ENCODE measurements at places on chromosomes 1 and 21.

GRCh38 chr1:41018018-41018410, 3.5 kb downstream of the SLFNL1 start:
- DNase-seq, result no peak

- no peak for DNase-seq
These were observed 5.7 kb downstream of the ZBTB7B start for GRCh38 chr1:155008015-155008941.

DNA sequence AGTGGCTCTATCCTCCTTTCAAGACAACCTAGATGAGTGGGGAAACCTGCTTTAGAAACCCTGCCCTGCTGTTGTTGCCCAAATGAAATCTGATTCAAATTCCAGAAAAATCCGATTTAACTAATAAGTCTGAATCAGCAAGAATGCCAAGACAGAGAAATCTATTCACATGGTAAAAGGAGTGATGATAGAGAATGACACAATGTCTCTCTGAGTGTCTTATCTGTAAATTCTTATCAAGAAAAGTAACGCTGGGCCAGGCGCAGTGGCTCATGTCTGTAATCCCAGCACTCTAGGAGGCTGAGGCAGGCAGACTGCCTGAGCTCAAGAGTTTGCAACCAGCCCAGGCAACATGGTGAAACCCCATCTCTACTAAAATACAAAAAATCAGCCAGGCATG, 13.7 kb upstream of the GUCA2A start:
- no peak for DNase-seq

DNA sequence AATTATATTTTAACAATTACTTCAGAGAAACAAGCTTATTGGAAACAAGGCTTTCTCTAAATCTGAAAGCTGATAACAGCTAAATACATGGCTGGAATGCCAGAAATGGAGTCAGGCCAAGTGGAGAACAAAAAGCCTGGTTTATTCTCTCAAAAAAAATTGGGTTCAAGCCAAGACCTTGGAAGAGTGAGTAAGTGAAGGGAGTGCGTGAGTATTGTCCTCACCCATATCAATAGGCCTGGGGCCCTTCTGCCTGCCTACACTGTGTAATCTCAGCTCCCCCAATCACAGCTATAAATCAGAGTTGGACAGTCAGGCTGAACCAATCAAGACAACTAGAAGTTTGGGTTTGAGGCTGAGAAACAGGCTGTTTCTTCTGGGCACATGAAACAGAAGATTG, 7.4 kb downstream of the KYAT3 start:
- no peak for DNase-seq

- peak; percentile 7 for DNase-seq
These were observed 2.7 kb downstream of the LCE1F start for GRCh38 chr1:152777510-152778137.

GRCh38 chr1:80531182-80531581, 1269.6 kb upstream of the ADGRL2 start:
- peak; percentile 13 for DNase-seq

DNA sequence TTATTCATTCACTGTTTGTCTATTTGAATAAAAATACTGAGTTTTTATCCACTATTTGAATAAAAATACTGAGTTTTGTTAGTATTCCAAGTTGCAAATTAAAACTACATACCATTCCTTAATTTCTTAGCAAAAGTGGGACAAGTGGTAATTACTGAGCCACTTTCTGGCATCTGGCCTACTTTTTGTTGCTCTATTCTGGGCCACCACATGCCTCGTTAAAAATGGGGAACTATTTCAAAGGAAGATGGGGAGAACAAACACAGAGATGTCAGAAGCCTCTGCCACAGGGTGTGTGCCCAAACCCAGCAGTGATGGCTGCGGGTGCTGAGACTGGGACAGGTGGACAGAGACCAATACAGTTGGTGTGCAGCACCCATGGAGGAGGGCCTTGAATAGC, 14.6 kb downstream of the PIGP start:
- no peak for DNase-seq

DNA sequence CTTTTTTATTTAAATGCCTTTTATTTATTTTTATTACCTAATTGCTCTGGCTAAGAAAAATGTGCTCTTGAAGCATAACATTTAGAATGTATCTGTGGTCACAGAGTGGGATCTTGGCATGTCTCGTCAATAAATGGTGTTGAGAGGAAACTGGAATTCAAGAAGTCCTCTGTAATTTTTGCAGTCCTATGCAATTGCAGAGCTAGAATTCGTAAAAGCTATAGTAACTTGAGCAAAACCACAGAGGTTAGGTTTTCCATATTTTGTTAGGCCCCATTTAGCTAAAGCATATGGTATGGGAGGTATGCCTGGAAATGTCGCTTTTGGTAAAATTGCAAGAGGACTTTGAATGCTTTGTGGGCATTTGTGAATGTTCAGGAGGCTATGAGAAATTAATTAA, 466.7 kb upstream of the NFIA start:
- DNase-seq, result no peak

DNA sequence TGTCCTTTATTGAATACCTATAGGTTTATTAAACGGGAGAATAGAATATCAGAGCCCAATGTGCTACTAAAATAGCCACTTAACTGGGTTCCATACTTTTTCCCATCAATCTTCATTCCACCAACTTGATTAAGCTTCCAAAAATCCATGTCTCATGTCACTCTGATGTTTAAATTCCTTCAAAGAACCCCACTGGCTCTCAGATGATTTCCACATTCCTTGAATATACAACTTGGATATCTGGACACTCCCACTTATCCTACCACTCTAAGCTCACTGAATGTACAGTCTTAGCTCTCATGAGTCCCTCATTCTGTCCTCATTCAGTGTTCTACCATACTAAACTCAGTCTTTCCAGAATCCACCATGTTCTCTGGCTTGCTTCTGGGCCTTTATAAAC, 21.1 kb downstream of the COL11A1 start:
- DNase-seq, result no peak

DNA sequence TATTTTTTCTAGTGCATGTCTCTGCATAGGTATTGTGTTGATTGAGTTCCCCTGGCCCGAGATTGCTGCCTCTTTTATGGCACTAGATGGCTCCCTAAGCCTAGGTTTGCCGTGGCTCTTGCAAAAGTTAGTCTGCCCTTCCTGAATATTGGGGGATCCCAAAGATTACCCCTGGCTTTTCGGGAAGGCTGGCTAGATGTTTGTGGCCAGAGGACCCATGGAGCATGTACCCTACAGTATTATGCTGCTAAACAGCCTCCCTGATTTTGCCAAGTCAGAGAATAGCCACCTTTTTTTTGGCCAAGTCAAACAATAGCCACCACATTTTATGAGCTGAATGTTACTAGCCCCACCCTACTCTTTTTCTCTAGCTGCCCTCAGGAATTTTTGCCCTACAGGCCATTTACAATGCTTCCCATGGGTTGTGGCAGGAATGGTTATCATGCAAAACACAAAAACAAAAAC, 343.2 kb downstream of the OLFM3 start:
- no peak for DNase-seq

GRCh38 chr1:99110140-99111041, 105.7 kb upstream of the PLPPR5 start:
- no peak for DNase-seq

GRCh38 chr21:31566611-31567010, 92.9 kb upstream of the SOD1 start:
- DNase-seq, result no peak

- no peak for DNase-seq
These were observed 5.5 kb downstream of the THBS3 start for GRCh38 chr1:155202198-155202597.

DNA sequence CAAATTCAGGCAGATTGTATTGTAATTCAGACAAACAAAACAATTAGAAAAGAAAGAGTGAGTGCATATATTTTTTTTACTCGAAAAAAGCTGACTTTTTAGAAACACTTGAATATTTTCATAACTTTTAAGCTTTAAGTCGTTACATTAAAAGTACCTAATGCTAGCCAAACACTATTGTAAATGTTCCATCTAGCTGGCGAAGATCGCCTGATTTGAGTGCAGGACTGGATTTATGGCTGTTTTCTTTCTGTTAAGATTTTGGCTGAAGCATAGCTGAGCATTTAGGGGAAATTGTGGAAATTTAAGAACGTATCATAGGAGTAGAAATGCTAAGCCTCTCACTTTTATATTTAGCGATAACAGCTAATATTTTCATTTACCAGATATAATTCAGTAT, 24.6 kb downstream of the LRRC7 start:
- no peak for DNase-seq

GRCh38 chr1:31901838-31902509, 36.2 kb downstream of the PTP4A2 start:
- no peak for DNase-seq

DNA sequence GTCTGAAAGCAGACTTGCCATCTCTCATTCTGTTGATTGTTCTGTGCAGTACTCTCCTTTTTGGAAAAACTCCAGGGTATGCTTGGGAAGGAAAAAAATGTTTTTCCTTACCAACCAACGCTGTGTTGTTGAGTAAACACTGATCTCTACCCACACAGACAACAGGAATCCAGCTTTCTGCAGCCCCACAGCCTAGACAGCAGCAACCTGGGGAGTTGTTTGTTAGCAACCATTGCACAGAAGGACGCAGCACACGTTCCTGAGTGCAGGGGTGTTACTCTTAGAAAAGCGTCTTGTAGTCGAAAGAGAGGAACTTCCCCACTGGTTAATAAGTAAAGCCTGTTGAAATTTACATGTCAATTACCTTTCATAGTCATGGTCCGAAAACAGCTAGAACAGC, 56.6 kb downstream of the SMYD2 start:
- DNase-seq, result no peak

- no peak for DNase-seq
These were observed 16.2 kb upstream of the RGS1 start for GRCh38 chr1:192559115-192560006.

DNA sequence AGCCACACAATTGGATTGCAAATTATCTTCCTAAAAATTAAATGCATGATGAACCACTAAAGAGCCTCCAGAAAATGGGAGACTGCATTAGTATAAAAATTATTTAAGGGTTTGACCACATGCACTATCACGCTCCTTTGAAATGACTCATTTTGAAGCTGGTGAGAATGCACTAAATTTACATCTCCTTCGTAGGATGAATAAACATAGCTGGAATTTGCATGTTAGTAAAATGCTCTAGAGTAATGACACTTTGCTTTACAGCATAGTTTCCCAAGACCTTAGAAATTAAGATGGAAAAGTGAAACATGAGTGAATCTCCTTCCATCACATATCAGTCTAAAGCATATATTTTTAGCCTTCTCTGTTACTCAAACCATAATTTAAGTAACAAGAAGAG, 2.4 kb downstream of the PLPPR4 start:
- no peak for DNase-seq

GRCh38 chr1:212355230-212355969, 59.3 kb downstream of the PACC1 start:
- no peak for DNase-seq

GRCh38 chr1:212293579-212293978, 8.4 kb downstream of the PPP2R5A start:
- DNase-seq, result no peak

DNA sequence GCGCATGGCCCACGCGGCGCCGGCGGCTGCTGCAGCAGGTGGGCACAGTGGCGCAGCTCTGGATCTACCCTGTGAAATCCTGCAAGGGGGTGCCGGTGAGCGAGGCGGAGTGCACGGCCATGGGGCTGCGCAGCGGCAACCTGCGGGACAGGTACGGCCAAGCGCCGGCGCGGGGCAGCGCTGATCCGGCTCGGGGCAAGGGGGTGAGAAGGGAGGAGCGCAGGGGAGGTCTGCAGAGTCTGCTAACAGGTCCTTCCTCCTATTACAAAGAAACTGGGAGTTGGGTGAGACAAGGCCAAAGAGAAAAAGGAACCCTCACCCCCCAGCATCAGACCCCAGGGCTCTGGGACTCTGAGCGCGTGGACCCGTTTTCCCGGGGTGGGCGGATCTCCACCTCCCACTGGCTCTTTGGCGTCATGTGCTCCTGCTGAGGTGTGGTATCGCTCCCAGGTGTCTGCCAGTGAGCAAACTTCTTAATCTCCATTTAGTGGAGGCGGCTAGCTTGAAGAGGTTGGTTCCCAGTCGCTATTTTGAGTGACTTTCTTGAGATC, 431 bp downstream of the MTARC1 start:
- no peak for DNase-seq

- DNase-seq, result no peak
These were observed 864.0 kb downstream of the KCNT2 start for GRCh38 chr1:195744256-195744655.

- no peak for DNase-seq
These were observed 12.7 kb downstream of the GORAB start for GRCh38 chr1:170544624-170545023.

GRCh38 chr1:70990469-70991253, 57.0 kb downstream of the PTGER3 start:
- no peak for DNase-seq

DNA sequence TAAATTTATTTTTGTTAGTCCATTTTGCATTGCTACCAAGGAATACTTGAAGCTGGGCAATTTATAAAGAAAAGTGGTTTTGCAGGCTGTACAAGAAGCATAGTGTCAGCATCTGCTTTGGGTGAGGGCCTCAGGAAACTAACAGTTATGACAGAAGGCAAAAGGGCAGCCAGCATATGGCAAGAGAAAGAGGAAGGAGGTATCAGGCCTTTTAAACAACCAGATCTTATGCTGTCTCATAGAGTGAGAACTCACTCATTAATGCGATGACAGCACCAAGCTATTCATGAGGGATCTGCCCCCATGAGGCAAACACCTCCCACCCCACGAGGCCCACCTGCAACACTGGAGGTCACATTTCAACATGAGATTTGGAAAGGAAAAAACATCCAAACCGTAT, 898.4 kb downstream of the KCNT2 start:
- no peak for DNase-seq

DNA sequence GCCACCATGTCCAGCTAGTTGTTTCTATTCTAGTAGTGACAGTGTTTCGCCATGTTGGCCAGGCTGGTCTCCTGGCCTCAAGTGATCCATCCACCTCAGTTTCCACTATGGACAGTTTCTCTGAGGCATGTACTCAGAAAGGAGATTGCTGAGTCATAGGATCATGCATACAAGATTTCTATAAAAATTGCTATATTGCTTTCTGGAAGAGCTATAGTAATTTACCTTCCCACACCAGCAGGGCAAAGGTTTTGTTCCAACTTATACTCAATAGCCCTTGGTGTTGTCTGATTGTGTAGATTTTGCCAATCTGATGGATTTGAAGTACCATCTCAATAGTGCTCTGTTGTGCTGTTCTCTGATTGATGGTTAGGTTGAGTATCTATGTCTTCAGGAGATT, 15.6 kb upstream of the ATP1A1 start:
- no peak for DNase-seq

DNA sequence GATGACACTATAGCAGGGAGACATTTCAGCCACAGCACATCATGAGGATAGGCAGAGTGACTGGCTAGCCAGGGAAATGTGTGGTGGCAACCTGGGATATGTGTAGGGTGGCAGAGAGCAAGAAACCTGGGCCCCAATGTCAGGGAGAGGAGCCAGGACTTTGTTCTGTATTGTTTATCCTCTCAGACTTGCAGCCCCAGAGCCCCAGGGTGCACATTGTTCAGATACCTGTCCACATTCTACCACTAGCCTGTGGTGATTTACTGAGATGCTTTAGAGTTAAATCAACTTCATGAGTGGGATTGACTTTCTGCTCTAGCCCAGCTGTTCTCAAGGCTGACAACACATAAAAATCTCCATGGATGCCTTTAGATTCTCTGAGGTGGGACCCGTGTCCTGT, 61.5 kb downstream of the MAB21L3 start:
- no peak for DNase-seq
